ENCODE measurements at places on chromosomes 4 and X.

- DNase-seq, result no peak
Measured at GRCh38 chrX:18873189-18873791, 110.6 kb downstream of the PHKA2 start.

DNA sequence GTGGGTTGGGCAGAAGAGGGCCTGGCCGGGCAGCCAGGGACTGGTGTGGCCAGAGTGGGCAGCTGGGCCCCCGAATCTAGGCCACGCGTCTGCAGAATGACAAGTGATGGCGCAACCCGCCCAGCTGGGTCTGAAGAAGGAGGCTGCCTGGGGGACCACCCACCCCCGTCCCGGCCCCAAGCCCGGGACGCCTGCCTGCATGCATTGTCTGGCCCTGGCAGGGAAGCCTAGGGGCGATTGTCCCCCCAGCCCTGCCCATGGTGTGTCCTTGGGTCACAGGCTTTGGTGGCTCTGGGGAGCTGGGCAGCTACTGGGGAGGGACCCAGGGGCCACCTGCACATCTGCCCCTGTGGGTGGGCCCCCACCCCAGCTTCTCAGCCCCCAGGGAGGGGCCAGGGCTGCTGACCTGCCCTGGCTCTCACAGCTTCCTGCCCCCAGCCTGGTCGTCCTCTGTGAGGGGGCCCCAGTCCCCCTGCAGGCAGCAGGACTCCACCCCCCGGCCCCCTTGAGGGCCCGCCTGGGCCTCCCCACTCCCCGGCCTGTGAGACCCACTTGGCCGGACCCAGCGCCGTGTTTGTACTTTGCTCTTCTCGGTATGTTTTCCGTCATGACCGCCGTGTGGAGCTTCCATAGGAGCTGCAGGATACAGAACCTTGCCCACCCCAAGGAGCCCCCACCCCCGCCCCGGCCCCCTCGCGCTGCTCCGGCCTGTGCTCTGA lies 4.9 kb downstream of the FGFR3 start:
- DNase-seq, result no peak

DNA sequence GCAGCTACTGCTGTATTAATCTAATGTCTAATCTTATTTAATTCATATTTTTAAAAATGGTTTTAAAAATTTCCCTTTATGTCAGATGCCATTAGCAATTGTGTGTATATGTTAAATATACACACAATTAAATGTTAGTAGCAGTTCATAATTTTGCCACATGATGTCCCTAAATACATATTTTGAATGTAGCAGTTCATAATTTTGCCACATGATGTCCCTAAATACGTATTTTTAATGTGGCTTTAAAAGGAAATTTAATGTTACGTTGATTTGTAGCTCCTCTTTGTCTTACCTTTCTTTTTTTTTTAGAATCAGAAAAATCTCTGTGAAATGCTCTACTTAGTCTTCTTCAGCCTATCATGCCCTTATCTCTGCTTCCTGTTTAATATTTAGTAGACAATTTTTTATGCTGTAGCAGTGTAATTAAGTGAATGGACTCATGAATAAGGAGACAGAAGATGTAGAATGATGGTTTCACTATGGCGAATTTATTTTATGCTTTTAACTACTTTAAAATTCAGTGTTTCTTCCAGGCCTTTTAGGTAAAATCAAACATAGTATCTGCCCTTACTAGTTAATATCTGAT lies 26.1 kb downstream of the RBM46 start:
- no peak for DNase-seq

DNA sequence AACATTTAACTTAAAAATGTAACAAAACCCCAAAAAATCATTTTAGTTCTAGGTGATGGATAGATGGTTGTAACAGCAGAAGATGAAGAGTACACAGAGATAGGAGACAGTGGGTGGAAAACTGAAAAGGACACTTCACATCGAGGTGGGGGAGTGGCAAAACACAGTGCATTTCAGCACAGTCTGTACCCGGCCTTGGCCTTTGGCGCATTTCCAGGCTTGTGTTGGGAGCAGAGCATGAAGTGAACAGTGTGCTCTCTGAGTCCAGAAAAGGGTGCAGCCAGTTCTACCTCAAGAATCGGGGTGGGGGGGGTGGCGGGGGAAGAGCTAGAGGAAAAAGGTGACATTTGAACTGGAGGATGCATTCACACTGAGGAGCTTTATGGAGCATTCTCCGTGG lies 4.3 kb downstream of the TSPYL2 start:
- no peak for DNase-seq

GRCh38 chrX:80648023-80648422 lies 161.7 kb downstream of the BRWD3 start:
- no peak for DNase-seq

- DNase-seq, result no peak
Measured at GRCh38 chr4:138104284-138104680, 137.9 kb downstream of the SLC7A11 start.

DNA sequence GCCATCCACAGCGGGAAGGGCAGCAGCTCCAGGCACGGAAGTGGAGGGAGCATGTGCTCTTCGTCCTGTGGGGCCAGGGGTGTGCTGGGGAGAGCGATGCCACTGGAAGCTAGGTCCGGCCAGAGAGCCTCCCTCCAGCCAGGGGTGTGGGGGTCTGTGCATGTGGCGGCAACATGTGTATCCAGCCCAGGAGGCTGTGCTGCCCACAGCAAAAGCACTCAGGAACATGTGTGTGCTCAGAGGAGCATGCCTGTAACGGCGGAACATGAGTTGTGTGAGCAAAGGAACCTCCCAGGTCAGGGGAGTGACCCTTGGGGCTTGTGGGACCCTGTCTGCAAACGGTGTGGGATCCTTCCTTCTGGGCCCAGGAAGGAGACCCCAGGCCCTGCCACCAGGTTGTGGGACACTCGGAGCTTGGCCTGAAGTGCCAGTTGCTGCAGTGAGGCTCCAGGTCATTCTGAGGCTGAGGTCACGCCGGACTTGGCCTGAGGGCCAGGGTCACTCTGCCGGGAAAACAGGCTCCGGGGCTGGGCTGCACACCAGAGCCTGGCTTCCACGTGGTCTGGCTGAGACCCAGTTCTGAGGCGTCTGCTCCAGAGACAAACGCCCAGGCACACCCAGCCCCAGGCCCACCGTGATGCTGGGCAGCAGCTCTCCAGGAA lies 37.2 kb downstream of the CPLX1 start:
- DNase-seq, result no peak

DNA sequence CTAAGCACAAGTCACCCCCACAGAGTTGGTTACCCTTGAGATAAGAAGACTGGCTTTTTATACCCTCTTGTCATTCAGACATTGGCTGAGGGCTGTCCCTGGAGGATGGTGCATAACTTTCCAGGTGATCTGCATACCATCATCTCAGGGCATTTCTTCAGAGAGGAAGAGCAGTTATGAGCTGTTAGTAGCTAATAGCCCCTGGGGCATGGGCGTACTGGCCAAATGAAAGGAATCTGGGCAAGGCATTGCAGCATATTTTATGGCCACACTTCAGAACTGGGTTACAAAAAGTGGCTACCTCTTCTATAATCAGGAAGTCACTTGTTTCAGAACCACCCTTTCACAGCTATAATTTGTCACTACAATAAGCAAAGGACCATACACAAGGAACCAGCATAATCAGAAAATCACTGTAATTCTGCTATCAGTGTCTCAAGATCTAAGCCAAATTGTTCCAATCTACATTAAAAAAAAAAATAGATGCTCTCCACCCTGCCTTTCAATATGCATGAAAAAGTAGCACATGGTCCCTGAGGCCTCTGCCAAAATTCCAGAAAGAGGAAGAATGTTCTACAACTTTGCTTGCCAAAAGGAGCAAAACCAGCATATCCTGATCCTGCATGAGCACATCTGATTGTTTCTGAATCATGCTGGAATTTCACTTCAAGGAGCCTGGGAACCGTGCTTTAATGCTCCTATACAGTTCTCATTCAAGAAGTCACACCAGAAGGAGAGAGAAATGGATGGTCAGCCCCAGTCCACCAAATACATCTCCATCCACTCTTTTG lies 92.0 kb downstream of the TMEM144 start:
- no peak for DNase-seq

- DNase-seq, result no peak
Measured at GRCh38 chr4:184897895-184898294, 72.1 kb upstream of the ACSL1 start.

GRCh38 chr4:100986360-100986868 lies 360.9 kb downstream of the PPP3CA start:
- no peak for DNase-seq

DNA sequence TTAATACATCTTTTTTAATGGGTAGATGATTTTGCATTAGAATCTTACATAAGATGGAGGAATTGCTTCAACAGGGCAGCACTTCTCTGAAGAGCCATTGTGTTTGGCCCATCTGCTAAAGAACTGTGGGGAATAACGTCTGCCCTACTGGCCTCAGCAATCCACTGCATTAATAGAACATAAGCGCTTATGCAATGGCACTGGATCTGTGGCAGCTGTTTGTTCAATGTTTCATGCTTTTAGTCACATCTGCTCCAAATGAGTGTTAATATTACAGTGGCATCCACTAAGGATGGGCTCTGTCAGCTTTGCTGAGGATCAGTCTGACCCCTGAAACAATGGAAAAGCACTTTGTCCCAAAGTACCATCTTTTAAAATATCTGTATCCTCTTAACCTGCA lies 279.0 kb upstream of the GK2 start:
- no peak for DNase-seq

- no peak for DNase-seq
Measured at GRCh38 chr4:174874898-174875297, 43.3 kb upstream of the ADAM29 start.

GRCh38 chrX:135389717-135390116 lies 32.0 kb upstream of the SMIM10L2A start:
- DNase-seq, result no peak

DNA sequence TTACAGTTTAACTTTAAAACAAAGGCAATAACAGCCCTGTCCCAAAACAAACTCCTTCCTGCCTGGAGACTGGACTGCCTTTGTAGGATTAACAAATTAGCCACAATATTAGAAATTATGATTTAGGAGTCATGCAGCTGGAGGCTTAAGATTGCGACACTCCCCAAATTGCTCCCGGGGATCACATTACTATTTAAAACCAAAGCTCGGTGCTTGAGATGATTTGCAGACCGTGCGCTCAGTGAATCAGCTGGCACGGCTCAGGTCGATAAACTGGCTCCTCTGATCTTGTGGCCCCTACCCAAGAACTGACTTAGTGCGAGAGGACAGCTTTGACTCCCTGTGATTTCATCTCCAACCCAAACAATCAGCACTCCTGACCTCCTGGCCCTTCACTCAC lies 829.3 kb downstream of the NLGN4X start:
- DNase-seq, result no peak

GRCh38 chr4:107799669-107800450 lies 24.9 kb upstream of the SGMS2 start:
- no peak for DNase-seq
